Transverse colon (tissue), 4 donors: ENCODE measurements at places on chromosomes 6 and 20. TPM values are rescaled to one million over a fixed set of nuclear protein-coding genes. Genes with fewer than 3 reads are reported as not detected.

SLC35D3 gene
- total RNA-seq = not detected

DNA sequence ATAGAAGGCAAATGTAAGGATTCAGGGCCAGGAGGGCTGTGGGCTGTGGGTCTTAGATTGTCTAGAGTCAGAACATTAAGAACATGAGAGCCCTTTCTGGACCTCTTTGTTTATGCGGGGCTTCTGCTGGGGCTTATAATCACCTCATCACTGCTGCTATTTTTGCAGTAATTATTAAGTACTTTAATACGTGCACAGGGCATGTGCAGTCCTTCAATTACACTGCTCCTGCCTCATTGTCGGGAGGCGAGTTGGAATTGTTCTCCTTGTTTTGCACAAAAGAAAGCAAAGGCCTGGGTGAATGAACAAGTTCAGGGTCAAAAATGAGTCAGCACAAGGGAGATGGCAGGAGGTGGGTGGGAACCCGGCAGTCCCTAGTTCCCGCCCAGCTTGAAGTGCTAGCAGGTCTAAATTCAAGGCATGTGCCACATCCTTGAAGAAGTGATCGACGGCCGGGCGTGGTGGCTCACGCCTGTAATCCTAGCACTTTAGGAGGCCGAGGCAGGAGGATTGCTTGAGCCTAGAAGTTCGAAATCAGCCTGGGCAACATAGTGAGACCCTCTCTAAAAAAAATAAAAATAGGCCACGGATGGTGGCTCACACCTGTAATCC is 34.4 kb upstream of the PTPN1 start:
- peak; percentile 74 for DNase-seq
- H3K4me1 ChIP-seq = peaks cover 4% of the 10 kb centered on the region
- no peaks in the 10 kb centered on the region for H3K27me3 ChIP-seq
- H3K27ac ChIP-seq = no peak overlapping the region

DEFB124 gene
- not detected for total RNA-seq

DNA sequence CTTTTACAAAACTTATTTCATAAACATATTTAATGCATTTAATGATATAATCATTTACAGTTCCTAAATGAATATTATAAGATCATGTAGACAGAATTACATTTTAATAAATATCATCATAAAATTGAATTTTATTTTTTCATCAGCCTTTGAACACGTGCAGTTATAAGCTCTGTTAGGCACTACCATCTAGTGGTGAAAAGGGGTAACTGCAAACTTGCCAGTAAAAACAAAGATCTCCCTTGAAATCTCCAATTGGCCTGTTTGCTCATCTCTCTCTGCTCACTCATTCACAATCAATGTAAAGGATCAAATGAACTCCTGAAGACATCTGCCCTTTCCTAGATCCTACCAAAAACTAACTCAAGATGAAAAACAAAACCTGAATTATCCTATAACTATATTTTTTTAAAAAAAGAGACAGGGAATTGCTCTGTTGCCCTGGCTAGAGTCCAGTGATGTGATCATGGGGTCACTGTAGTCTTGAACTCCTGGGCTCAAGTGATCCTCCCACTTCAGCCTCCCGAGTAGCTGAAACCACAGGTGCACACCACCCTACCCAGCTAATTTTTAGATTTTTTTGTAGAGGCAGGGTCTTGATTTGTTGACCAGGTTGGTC is 31.7 kb downstream of the SAMHD1 start:
- H3K27me3 ChIP-seq = no peaks in the 10 kb centered on the region
- H3K4me3 ChIP-seq = no peak overlapping the region
- no peaks in the 10 kb centered on the region for H3K36me3 ChIP-seq
- no peaks in the 10 kb centered on the region for H3K4me1 ChIP-seq

DACT2 gene
- 2.6 TPM for total RNA-seq

RAET1G gene
- not detected for total RNA-seq

DNA sequence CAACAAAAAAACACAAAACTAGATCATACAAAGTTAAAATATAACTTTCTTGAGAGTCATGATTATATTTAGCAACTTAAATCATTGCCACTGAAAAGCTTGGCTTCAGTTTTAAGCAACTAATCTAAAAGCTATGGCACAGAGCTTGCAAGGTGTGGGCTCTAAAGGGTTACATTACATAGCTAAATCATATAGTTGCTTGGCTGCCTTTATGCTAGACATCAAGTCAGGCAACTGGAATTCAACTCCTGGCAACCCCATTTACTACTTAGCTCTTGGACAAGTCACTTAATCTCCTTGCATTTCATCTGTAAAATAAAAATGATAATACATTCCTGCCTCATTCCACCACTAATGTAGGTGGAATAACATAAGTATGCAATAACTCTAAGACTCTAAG is 40.9 kb upstream of the GCM1 start:
- H3K36me3 ChIP-seq = no peaks in the 10 kb centered on the region
- H3K4me1 ChIP-seq = peaks cover 9% of the 10 kb centered on the region
- H3K4me3 ChIP-seq = no peak overlapping the region
- H3K27ac ChIP-seq = no peak overlapping the region
- H3K27me3 ChIP-seq = no peaks in the 10 kb centered on the region

CLPSL2 gene
- total RNA-seq = not detected

NOX3 gene
- total RNA-seq = not detected

LPA gene
- total RNA-seq = 0.48 TPM

GRCh38 chr20:63606686-63607085 is 20.2 kb downstream of the GMEB2 start:
- no peaks in the 10 kb centered on the region for H3K27me3 ChIP-seq
- no peaks in the 10 kb centered on the region for H3K4me1 ChIP-seq
- H3K4me3 ChIP-seq = no peak overlapping the region
- no peak for DNase-seq
- H3K27ac ChIP-seq = no peak overlapping the region

DNA sequence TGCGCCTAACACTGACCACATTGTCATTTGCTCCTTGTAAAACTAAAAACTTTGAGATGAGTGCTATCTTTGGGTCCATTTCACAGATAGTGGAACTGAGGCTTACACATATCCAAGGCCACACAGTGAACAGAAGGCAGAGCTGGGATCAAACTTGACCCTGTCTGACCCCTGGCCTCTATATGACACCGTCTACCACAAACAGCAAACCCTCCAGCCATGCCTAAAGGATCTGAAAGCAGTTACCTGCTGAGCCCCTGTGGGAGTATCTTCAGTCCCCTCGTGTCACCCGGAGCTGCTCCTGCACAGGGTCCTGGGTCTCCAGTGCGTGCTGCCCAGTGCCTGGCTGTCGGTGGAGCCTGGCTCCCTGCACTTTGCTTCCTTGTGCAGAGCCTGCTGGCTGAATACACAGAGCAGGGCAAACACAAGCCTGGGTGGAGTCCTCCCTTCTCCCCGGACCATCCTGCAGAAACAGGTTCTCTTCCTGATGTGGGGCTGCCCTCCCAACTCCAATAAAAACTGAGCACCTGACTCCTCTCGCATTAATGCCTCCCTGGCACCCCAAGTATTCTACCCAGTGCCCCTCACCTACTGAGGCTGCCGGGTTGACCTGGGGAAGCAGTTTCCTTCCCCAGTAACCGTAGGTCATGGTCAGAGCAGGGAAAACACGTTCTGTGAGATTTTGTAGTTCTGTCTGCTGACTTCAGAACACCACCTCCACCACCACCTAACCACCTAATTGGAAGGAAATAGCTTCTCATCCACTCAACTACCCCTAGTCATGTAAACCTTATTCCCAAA is at the start of gene BCAS1:
TSS of gene BCAS1 (minus strand) at position 408 of the 801 bp plus-strand sequence. CDS start 11,876 bp downstream, outside the sequence.
- no peaks in the 10 kb centered on the region for H3K27me3 ChIP-seq
- peak within 1 kb of the TSS; percentile 16 for H3K4me3 ChIP-seq
- peaks cover 19% of the 10 kb centered on the region for H3K4me1 ChIP-seq
- H3K36me3 ChIP-seq = no peaks in the 10 kb centered on the region
- H3K27ac ChIP-seq = peak within 1 kb of the TSS; percentile 82
- DNase-seq = peak; percentile 83

REV3L gene
- total RNA-seq = 41.1 TPM

DNA sequence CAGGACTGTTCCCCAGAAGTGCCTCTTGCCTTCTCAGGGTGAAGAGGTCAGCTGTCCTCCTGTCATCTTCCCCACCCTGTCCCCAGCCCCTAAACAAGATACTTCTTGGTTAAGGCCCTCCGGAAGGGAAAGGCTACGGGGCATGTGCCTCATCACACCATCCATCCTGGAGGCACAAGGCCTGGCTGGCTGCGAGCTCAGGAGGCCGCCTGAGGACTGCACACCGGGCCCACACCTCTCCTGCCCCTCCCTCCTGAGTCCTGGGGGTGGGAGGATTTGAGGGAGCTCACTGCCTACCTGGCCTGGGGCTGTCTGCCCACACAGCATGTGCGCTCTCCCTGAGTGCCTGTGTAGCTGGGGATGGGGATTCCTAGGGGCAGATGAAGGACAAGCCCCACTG is 9.8 kb downstream of the PI16 start:
- H3K27me3 ChIP-seq = no peaks in the 10 kb centered on the region
- no peaks in the 10 kb centered on the region for H3K36me3 ChIP-seq
- no peak overlapping the region for H3K27ac ChIP-seq
- no peak overlapping the region for H3K4me3 ChIP-seq
- no peak for DNase-seq
- H3K4me1 ChIP-seq = no peaks in the 10 kb centered on the region

- H3K27me3 ChIP-seq = no peaks in the 10 kb centered on the region
- no peak for DNase-seq
These were observed 50.0 kb downstream of the FKBP5 start for GRCh38 chr6:35638679-35639078.

DNA sequence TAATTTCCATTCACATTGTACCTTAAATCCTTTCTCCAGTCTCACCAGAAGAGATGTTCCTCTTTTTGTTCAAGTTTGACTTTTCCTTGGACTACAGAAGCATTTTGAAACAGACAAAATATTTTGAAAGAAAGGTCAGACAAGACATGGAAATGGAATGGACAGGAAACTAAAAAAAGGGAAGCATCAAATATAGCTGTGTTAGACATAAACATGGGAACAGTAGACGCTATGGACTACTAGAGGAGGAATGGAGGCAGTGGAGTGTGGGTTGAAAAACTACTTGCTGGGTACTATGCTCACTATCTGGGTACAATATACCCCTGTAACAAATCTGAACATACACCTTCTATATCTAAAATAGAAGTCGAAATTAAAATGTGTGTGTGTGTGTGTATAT is 4.1 kb upstream of the FAM135A start:
- H3K27me3 ChIP-seq = no peaks in the 10 kb centered on the region
- no peak for DNase-seq
- no peaks in the 10 kb centered on the region for H3K36me3 ChIP-seq
- no peak overlapping the region for H3K27ac ChIP-seq
- peaks cover 24% of the 10 kb centered on the region for H3K4me1 ChIP-seq
- H3K4me3 ChIP-seq = no peak overlapping the region
